Tibial nerve (tissue), 4 donors: ENCODE measurements at places on chromosomes 16 and 17. TPM values are rescaled to one million over a fixed set of nuclear protein-coding genes. Genes with fewer than 3 reads are reported as not detected.

The FOXN1 gene
- total RNA-seq = not detected

The GLIS2 gene
- total RNA-seq = 9.0 TPM

The MFAP4 gene
- 62.4 TPM for total RNA-seq

The ABR gene
- total RNA-seq = 94.6 TPM

The CIITA gene
- 7.5 TPM for total RNA-seq

The PRKCA gene
- 61.7 TPM for total RNA-seq

The NPLOC4 gene
- total RNA-seq = 51.1 TPM

The KIAA0513 gene
- 13.8 TPM for total RNA-seq

GRCh38 chr16:1184156-1184868 is 31.4 kb downstream of the CACNA1H start:
- H3K36me3 ChIP-seq = no peaks in the 10 kb centered on the region
- DNase-seq = no peak
- H3K27me3 ChIP-seq = no peaks in the 10 kb centered on the region
- peaks cover 16% of the 10 kb centered on the region for H3K4me1 ChIP-seq

DNA sequence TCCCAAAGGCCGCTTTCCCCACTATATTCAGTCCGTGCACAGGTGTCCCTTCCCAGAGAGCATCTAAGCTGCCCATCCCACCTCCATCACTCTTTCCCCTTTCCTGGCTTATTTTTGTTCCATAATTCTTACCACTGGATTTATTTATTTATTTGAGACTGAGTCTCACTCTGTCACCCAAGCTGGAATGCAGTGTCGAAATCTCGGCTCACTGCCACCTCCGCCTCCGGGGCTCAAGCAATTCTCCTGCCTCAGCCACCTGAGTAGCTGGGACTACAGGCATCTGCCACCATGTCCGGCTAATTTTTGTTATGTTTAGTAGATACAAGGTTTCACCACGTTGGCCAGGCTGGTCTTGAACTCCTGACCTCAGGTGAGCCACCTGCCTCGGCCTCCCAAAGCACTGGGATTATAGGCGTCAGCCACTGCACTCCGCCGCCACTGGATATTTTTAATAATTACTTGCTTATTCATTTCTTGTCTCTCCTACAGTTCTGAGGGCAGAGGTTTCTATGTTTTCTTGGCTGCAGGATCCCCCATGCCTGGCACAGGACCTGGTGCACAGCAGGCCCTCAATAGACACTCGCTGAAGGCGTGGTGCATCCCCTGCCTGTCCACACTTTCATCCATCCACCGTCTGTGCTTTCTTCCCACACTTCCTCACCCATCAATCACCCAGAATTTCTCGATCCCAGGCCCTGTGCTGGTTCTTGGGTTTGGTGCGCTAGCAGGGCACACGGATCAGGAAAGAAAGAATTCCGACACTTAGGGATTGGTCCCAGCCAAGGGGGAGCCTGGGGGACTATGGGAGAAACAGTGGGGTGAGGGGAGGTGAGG is 9.9 kb upstream of the ADGRG1 start:
- H3K27me3 ChIP-seq = no peaks in the 10 kb centered on the region
- no peaks in the 10 kb centered on the region for H3K36me3 ChIP-seq
- no peak for DNase-seq
- H3K4me3 ChIP-seq = no peak overlapping the region

GRCh38 chr17:33438578-33438977 is 145.5 kb upstream of the ASIC2 start:
- no peak overlapping the region for H3K27ac ChIP-seq
- no peak overlapping the region for H3K4me3 ChIP-seq
- DNase-seq = no peak
- H3K4me1 ChIP-seq = no peaks in the 10 kb centered on the region

- H3K36me3 ChIP-seq = peaks cover 10% of the 10 kb centered on the region
- no peaks in the 10 kb centered on the region for H3K27me3 ChIP-seq
- peak overlapping the region; percentile 93 for H3K27ac ChIP-seq
- H3K4me3 ChIP-seq = peak overlapping the region; percentile 41
- H3K4me1 ChIP-seq = no peaks in the 10 kb centered on the region
- DNase-seq = peak; percentile 73
These were observed 591 bp upstream of the TNFSF13 start for GRCh38 chr17:7557775-7558543.

DNA sequence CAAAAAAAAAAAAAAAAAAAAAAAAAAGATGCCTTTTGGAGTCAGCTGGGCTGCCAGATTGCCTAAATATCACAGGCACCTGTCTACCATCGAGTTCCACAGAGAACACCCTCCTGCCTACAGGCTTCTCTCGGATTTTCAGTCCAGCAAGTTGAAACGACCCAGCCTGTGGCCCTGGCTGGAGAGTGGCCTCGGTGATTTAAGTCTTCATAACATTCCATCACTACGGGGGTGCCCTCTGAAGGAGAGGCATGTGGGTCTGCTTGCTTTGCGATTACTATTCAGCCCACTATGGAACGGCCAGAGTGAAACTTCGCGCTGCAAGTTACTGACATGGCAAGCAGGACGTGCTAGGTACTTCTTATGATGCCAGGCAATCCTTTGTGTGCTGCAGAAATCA is 42.8 kb downstream of the MARCHF10 start:
- H3K27ac ChIP-seq = no peak overlapping the region
- no peak overlapping the region for H3K4me3 ChIP-seq
- H3K4me1 ChIP-seq = no peaks in the 10 kb centered on the region
- no peak for DNase-seq
- no peaks in the 10 kb centered on the region for H3K27me3 ChIP-seq
- H3K36me3 ChIP-seq = no peaks in the 10 kb centered on the region

GRCh38 chr17:2977157-2977556 is 86.2 kb downstream of the OR1D5 start:
- no peak overlapping the region for H3K27ac ChIP-seq
- no peaks in the 10 kb centered on the region for H3K27me3 ChIP-seq
- no peak for DNase-seq
- no peak overlapping the region for H3K4me3 ChIP-seq
- no peaks in the 10 kb centered on the region for H3K36me3 ChIP-seq

DNA sequence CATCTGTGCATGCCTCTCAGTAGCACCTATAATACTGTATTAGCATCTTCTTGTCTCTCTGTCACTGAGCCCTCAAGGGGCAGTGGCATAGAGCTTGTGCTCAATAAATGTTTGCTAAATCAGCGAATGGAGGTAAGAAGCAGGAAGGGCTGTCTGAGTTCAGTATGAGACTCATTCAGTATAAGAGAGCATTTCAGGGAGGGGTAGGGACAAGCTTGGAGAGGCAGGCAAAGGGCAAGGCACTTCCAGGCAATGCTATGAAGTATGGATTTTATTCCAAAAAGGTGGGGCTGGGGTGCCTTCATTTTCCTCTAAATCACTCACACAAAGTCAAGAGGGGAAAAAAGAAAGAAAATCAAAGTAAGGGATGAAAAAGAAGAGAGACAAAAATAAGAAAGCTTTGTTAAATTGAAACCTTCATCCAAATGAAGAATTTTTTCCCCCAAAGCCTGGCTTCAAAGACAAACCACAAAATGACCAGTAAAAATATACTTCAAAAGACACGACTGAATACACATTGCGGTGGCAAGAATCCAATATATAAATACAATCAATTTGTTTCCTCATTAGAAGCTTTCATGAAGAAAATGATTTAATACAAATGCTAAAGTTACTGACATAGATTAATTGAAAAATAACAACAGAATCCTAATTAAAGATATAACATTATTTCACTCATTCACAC is 51.2 kb downstream of the SKAP1 start:
- no peaks in the 10 kb centered on the region for H3K4me1 ChIP-seq
- H3K27ac ChIP-seq = no peak overlapping the region
- peaks cover 21% of the 10 kb centered on the region for H3K27me3 ChIP-seq
- DNase-seq = no peak
- H3K36me3 ChIP-seq = no peaks in the 10 kb centered on the region

GRCh38 chr16:71726476-71727315 is 2.2 kb upstream of the PHLPP2 start:
- H3K27ac ChIP-seq = no peak overlapping the region
- no peaks in the 10 kb centered on the region for H3K36me3 ChIP-seq
- H3K4me3 ChIP-seq = no peak overlapping the region

DNA sequence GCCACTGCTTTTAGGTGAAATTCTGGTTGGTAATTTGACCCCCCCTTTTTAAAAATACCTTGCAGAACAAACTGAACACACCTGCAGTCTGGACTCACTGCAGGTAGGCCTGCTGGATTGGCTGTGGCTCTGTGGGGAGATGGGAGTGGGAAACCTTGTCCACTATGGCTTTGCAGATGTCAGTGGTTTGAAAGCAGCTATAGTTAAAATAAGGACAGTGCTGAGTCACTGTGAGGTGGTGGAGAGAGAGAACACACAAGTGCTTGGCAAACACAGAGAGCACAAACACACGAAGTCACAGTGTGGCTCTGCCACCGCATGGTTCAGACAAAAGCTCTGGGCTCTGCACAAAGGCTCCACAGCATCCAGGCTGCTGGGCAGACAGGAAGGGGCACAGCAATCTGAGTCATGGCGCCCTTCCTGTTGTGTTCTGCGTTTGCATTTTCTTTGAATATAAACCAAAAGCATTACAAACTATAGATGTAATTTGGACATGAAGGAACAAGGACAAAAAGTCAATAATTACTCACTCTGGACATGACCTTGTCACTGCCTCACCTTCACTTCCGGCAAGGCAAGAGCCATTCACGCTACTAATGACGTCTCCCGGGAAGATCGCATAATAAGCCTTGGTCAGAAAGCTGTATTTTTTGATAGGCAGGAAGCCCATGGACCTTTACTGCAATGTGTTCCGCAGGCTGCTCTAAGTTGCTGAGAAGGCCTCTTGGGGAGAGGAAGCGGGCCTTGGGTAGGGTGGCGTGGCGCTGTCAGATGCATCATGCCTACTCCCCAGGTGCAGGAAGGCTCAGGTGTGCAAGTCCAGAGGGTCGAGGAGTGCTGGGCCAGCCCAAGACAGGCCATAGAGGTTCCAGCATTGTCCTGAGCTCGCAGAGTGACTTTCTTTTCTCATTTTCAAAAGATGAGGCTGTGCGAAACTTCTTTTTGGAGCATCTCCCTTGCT is 60.1 kb upstream of the MED9 start:
- H3K4me1 ChIP-seq = peaks cover 5% of the 10 kb centered on the region
- no peak for DNase-seq
- no peaks in the 10 kb centered on the region for H3K36me3 ChIP-seq
- H3K4me3 ChIP-seq = no peak overlapping the region
- H3K27ac ChIP-seq = peak overlapping the region; percentile 50

- no peaks in the 10 kb centered on the region for H3K36me3 ChIP-seq
- H3K27ac ChIP-seq = no peak overlapping the region
- peak; percentile 69 for DNase-seq
- H3K4me3 ChIP-seq = no peak overlapping the region
These were observed 330.0 kb upstream of the PMFBP1 start for GRCh38 chr16:72501739-72502593.

DNA sequence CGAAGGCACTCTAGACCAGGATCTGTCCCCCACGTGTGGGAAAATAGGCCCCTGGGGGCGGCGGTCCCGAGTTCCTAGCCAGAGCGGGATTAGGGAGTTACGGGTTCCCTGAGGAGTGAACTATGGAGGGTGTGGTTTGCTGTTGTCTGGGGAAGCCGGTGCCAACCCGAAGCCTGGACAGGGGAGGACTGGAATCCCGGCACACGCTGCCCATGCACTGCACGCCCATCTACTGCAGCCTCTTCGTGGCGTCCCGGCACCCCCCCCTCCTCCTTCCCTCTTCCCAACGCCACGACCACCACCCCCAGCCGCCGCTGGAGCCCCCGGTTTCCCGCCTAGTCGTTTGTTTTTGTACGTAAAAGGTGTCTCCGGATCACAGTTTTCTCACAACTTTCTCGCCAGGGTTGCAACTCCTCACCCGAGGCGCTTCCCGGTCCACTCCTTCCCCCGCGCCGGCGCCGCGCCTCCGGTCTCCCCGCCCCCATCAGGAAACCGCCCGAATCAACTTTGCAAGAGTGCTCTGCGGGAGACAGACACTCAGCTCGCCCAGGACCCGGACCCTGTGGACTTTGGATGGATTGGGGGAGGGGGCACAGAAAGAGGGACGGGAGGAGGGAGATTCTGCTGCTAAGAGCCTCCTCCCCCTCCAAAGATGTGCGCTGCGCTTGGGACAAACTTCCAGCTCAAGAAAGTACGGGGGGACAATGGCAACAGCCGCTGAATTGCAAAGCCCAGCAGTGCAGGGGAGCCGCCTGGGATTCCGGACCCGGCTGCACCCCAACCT is 1.4 kb upstream of the LHX1 start:
- H3K4me3 ChIP-seq = no peak overlapping the region
- H3K27me3 ChIP-seq = no peaks in the 10 kb centered on the region
- H3K36me3 ChIP-seq = no peaks in the 10 kb centered on the region
- no peak for DNase-seq
- H3K4me1 ChIP-seq = no peaks in the 10 kb centered on the region

GRCh38 chr16:47132308-47132707 is 11.4 kb downstream of the NETO2 start:
- H3K27ac ChIP-seq = no peak overlapping the region
- no peaks in the 10 kb centered on the region for H3K4me1 ChIP-seq
- no peaks in the 10 kb centered on the region for H3K36me3 ChIP-seq

DNA sequence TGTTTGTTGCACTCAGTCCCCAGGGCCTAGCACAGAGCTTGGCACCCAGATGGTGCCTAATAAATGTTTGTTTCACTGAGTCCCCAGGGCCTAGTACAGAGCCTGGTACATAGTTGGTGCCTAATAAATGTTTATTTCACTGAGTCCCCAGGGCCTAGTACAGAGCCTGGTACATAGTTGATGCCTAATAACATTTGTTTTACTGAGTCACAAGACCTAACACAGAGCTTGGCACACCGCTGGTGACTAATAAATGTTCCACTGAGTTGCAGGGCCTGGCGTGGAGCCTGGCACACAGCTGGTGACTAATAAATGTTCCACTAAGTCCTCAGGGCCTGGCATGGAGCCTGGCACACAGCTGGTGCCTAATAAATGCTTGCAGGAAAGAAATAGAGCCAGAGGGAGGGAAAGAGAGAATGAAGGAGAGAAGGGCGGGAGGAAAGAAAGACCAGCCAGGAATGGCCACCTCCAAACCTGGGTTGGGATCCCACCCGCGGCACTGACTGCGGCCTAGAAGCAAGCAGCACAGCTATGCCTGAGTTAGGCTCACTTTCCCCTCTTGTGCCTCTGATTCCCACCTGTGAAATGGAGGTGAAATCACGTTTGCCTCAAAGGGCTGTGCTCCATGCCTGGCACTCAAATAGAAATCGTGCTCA is 7.5 kb downstream of the SLC5A11 start:
- H3K4me1 ChIP-seq = no peaks in the 10 kb centered on the region
- DNase-seq = no peak
- no peaks in the 10 kb centered on the region for H3K27me3 ChIP-seq
- no peak overlapping the region for H3K4me3 ChIP-seq
- H3K36me3 ChIP-seq = no peaks in the 10 kb centered on the region

- no peak overlapping the region for H3K4me3 ChIP-seq
- H3K27ac ChIP-seq = no peak overlapping the region
- no peak for DNase-seq
- H3K27me3 ChIP-seq = no peaks in the 10 kb centered on the region
- no peaks in the 10 kb centered on the region for H3K4me1 ChIP-seq
- no peaks in the 10 kb centered on the region for H3K36me3 ChIP-seq
These were observed 44.4 kb upstream of the MED13 start for GRCh38 chr17:62109378-62109902.
